ENCODE measurements at places on chromosomes 1 and 21.
A peak's percentile ranks its signal among the peaks of the same experiment; 100 is the strongest.

DNA sequence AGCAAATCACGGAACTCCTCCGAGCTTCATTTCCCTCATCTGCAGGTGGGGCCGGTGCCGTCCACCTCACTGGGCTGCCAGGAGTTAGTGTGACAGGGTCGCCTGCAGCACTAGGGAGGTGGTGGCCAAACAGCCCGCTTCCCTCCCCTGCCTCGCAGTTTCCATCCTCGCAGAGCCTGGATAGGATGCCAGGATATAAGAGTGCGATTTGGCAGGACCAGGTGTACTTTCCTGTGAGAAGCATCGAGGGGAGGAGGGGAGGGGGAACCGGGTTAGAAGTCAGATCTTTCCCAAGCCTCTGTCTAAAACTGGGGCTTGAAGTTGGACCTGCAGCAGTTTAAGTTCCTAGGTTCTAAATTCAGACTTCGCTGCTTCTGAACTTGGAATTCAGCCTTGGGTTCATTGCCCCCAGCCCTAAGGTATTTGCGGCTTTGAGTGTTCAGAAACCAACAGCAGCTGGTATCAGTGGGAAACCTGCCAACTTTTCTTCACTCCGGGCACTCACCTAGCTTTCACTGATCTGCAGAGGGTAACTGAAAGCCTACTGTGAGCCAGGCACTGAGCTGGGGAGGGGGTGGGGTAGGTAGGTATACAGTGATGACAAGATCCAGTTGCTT lies 1.7 kb upstream of the JUN start:
- no peak for DNase-seq

DNA sequence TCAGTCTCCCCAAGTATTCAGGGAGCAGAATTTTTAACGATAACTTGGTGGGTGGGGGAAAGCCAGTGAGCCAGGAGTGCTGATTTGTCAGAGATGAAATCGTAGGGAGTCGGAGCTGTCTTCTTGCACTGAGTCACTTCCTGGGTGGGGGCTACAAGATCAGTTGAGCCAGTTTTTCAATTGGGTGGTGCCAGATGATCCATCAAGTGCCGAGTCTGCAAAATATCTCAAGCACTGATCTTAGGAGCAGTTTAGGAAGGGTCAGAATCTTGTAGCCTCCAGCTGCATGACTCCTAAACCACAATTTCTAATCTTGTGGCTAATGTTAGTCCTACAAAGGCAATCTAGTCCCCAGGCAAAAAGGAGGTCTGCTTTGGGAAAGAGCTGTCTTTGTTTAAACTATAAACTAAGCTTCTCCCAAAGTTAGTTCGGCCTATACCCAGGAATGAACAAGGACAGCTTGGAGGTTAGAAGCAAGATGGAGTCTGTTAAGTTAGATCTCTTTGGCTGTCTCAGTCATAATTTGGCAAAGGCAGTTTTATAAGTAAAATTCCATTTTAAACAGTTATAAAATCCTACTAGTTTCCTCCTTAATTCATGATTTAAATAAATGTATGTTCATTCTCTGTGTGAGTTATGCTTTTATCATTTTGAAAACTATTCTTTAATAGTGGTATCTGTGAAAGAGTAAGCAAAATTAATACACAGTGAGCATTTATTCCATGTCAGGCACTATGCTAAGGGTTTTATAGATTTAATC lies 51.7 kb downstream of the SLC16A1 start:
- DNase-seq = peak; percentile 14

- DNase-seq = peak; percentile 84
These were observed 19.8 kb upstream of the UAP1 start for GRCh38 chr1:162541619-162542141.

- no peak for DNase-seq
These were observed 550 bp downstream of the RXFP4 start for GRCh38 chr1:155941845-155942531.

GRCh38 chr1:203133970-203134725 lies 6.6 kb downstream of the ADORA1 start:
- DNase-seq = no peak

GRCh38 chr1:36175137-36176095 lies 19.5 kb downstream of the MAP7D1 start:
- no peak for DNase-seq

All from AG09319 (cell line).